ENCODE measurements at places on chromosomes 1 and 21.
A peak's percentile ranks its signal among the peaks of the same experiment; 100 is the strongest.

DNA sequence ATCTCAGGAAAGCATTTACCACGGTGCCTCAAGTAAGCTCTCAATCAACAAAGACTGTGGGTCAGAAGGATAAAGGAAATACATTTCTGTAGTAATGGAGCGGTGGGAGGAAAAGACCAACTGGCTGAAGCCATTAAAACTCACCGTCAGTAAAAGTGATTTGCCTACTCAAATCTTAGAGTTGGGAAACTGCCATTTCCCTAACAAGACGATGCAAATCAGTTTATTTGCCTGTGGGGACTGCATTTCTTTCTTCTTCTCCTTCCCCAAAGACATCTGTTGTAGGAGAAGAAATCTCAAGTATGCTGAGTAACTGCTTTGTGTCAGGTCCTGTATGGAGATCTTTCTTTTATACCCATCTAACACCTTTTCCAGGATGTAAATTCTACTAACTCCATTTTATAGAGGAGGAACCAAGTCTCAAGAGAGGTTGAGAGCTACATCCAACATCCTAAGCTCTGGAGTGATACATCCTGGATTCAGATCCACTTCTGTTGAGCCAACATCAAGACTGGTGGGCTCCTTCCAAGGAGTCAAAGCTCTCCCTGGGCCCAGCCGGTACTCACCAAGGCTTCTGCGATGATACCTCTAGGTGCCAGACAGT is 219.3 kb upstream of the FGGY start:
- no peak for DNase-seq

DNA sequence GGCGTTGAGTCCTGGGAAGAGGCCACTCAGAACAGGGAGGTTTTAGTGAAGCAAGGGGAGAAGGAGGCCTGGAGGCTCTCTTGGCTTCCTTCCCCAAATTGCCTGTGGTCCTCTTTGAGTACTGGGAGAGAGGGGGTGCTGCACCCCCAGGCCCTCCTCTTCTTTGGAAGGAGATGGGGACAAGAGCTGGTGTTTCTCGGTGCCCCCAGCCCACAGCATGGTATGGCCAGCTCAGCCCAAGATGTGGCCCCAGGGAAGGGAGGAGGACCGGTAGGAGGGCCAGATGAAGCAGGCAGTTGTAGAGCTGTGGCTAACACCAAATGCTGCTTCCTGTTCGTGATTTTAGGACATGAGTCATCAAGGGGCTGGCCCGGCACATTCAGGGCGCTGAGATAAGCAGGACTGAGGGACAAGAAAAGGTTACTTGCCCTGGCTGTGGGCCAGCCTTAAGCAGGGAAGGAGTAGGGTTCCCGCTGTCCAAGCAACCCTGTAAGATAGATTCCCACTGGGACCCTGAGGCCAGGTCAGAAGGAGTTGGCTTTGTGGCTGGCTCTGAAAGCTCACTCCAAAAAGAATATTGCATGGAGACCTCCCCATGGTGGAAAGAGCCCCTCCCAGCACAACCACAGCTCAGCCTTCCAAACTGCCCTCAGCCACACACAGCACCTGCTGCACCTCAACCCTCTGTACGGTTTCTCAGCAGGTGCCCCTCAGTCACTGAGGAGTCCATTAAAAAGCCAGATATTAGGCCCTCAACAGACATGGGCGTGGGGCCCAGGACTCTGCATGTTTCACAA is 4.9 kb upstream of the TNFRSF1B start:
- DNase-seq: peak; percentile 55

- no peak for DNase-seq
Observed at GRCh38 chr1:180094705-180095295, 59.9 kb upstream of the QSOX1 start.

DNA sequence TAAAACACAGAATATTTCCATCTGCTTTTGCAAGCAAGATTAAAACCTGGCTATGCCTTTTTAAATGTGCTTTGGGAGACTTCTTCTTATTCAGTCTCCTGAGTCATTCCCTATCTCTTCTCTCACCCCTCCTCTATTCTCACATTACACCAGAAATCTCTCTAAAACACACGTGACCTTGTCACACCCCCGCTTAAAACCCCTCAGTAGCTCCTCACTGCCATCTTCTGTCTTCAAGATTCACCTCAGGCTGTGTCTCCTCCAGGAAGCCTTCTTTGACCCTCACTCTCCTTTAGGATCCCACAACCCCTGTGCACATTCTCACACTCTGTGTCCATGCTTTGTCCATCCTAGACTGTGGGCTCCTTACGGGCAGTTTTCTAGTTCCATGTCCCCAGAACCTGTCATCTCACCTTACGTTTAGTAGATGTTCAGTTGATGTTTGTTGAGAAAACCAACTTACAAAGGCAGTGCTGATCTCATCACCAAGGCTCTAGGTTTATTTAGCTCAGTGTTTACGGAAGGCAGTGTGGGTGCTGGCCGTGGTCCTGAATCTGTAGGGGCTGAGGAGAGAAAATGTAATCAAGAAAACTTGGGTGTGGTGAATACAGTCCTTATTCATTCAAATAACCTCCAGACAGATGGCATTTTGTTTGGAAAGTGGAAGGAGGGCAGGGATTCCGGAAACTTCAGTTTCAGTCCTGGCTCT is 143.5 kb downstream of the DMRTA2 start:
- DNase-seq: no peak

GRCh38 chr21:46284077-46284644 is 1.2 kb downstream of the MCM3AP start:
- no peak for DNase-seq

All from activated T-helper 1 cell treated with anti-CD3 and anti-CD28 coated beads, Interleukin-2, amount 50 U/mL, for 16 hours (primary cell).